ENCODE measurements at places on chromosomes 6 and 20.
A peak's percentile ranks its signal among the peaks of the same experiment; 100 is the strongest.

- DNase-seq = no peak
These were observed 205.2 kb upstream of the ECI2 start for GRCh38 chr6:4340544-4340943.

DNA sequence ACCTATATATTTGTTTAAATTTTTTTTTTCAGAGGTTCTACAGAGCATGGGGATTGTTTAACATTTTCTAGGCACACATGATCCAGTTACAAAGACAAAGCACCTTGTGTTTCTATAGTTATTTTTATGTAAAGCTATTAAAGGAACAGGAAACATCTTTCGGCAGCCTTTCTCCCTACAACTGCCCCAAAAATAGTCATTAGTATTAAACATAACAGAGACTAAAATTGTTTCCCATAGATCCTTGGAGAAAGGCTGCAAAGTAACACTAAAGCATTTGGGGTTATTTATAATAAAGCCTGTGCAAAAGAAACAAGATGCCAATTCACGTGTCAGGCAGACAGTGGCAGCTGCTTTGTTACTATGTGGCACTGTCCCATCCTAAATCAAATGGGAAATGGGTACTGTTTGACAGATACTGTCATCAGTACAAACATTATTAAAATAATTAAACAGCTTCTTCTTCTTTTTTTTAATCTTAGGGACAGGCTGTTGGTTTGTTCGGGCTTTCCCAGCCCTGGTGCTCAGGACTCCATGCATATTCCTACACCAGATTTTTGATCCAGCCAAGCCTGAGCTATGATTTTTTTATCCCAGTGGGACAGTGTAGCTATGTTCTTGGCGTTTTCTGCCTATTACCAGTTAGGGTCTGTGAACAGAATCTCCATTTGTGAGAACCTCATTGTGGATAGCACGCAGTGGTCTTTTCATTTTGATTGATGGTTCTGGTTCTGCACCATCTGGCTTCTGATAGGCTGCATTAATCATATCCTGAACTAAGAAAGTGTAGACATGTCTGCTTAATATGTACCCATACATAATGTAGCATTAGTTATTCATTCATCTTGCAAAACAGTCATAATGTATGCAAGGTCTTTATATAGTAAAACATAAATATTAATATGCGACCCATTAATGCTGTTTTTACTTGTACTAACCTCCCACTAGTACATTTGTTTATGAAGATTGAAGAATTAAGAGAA lies 460.4 kb upstream of the SOX4 start:
- DNase-seq = peak; percentile 33

DNA sequence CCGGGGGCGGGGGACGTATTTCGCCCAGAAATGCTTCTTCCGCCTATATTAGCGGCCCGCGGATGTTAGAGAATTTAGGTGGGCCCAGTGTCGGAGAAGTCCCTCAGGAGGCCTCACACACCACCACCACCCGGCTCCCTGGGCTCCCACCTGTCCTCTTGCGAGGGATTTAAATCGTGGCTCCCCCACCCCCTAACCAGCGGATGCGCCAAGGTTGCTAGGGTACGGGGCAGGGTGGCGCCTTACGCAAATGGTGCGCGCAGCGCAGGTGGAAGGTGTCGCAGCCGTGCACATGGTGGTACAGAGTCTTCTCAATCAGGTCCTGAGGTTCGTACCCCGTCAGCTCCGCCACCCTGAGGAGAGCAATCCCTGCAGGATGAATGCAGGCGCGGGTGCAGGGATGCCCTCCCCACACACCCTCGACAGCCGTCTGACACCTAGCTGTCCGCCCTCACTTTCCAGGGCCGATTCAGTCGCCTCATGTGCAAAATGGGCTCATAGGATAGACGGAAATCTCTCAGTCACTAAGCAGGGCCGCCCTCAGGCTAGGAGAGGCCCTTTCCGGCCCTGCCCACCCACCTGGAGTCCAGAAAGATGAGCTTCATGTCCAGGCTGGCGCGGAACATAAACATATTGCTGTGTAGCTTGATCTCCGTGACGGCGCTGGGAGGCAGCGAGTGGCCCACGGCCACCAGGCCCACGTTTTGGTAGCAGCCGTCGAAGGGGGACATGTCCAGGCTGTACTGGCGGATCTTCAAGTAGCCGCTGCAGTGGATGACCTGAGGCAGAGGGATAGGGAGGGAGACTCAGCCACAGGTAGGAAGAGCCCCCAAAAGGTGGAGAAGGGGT lies 16.6 kb downstream of the SIM1 start:
- DNase-seq = no peak

GRCh38 chr20:32621071-32621890 lies 36.1 kb upstream of the NOL4L start:
- DNase-seq = no peak

GRCh38 chr20:45701104-45701503 lies 734 bp upstream of the WFDC13 start:
- DNase-seq = no peak

DNA sequence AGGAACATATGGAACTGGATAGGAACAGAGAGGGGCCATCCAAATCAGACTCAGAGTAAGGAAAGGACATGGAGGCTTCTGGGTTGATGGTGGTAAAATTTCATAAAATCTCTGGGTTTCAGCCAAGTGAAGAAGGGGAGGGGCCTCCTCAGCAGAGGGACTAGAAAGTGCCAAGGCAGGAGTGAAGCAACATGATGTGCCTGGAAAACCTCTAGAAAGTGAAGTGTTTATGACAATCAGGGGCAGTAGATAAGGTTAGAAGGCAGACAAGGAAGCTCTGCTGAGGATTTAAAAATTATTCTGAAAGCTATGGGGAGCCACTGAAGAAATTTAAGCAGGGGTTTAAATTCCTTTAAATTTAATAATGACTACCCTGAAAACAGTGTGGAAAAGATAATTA lies 126.0 kb upstream of the TENT5A start:
- DNase-seq = no peak

DNA sequence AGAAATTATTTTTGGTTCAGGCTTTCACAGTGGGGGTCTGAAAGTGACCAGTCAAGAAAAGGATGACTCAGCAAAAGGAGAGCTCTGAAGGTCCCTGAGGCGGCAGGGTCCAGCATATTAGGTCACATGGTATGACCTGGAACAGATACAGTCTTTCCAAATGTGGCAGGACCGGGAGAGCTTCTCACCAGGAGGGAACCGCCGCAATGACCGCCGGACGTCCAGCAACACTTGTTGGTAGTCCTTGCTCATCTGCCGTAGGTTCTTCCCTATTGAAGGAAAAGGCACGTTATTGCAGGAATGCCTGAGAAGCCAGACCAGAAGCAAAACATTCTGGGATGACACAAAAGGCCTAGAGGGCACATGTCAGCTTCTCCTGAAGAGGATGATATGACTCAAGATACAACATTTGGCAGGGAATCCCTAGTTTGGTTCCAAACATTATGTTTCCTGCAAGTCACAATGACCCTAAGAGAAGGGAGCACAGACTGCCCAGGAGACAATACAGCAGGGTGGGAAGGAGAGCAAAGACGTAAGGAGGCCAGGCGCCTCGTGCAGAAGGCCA lies 17.4 kb downstream of the TBC1D20 start:
- no peak for DNase-seq

- DNase-seq = no peak
These were observed 1.5 kb upstream of the CRIP3 start for GRCh38 chr6:43310134-43310533.

- DNase-seq = no peak
These were observed 65.8 kb downstream of the E2F3 start for GRCh38 chr6:20467437-20467836.

GRCh38 chr20:10428008-10428407 lies 6.0 kb downstream of the MKKS start:
- no peak for DNase-seq

GRCh38 chr6:150932996-150933395 lies 67.5 kb downstream of the MTHFD1L start:
- no peak for DNase-seq

DNA sequence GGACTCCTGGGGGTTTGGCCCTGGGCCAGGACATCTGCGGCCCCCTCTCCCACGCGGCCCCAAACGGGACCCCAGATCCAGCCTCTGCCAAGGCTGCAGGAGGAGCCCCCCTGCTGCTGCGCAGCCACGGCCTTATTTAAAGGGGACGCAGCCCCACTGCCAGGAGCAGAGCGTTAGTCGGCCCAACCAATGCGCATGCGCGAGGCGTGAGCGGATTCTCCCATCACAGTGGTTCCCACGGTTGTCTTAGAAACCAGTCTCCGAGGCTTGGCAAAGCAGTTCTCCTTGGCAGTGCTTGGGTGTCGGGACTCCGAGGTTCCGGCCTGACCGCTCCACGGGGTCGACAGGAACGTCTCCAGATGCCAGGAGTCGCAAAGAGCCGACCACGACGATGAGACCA lies 288.3 kb upstream of the ZNF337 start:
- DNase-seq = peak; percentile 15

DNA sequence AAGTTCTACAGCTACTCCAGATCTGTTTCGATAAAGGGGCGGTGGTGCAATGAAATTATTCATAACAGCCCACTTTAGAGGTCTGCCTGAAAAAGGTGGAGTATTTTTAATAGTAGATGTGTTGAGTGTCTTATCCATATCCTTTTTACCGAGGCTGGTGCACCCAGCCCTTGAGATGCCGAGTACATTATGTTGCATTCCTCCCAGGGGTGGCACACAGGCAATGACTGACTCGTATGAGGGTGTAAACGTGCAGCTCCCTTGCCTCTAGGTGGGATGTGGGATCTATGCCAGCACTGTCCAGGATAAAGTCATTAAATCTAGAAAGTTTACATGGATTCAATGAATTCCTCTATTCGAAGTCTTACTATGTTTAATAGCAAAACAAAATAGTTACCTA lies 355.6 kb downstream of the PLCB1 start:
- DNase-seq = no peak

GRCh38 chr6:13553646-13554045 lies 20.8 kb upstream of the SIRT5 start:
- no peak for DNase-seq

GRCh38 chr20:61170496-61171320 lies 81.4 kb upstream of the CDH4 start:
- DNase-seq = no peak

DNA sequence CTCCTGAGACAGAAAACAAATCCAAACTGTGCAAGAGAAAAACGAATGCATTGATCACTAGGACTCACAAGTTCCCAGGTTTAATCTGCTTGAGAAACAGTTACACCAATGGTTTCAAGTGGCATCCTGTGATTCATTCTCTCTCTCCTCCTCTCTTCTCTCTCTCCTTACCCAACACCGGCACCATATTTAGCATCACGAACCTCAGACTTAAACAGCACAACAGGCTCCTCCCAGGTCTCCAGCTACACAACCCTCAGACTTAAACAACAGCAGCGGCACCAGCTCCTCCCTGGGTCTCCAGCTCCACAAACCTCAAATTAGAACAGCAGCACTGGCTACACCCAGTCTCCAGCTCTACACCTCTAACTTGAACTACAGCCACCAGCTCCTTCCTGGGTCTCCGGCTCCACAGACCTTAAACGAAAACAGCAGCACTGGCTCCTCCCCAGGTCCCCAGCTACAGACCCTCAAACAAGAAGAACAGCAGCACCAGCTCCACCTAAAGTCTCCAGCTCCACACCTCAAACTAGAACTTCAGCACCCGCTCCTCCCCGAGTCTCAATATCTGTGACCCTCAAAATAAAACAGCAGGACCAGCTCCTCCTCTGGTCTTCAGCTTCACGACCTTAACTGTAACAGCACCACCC lies 355.9 kb downstream of the PREX1 start:
- DNase-seq = no peak

- DNase-seq = no peak
These were observed 89.5 kb upstream of the SIM1 start for GRCh38 chr6:100554228-100554627.

GRCh38 chr6:79984261-79984660 lies 20.2 kb upstream of the TTK start:
- DNase-seq = no peak
